ENCODE measurements at places on chromosomes 1 and 21. TPM values are rescaled to one million over a fixed set of nuclear protein-coding genes. Genes with fewer than 3 reads are reported as not detected.

The MAPKAPK2 gene
- polyA plus RNA-seq: 76.2 TPM

The FMO4 gene
- 1.2 TPM for polyA plus RNA-seq

DNA sequence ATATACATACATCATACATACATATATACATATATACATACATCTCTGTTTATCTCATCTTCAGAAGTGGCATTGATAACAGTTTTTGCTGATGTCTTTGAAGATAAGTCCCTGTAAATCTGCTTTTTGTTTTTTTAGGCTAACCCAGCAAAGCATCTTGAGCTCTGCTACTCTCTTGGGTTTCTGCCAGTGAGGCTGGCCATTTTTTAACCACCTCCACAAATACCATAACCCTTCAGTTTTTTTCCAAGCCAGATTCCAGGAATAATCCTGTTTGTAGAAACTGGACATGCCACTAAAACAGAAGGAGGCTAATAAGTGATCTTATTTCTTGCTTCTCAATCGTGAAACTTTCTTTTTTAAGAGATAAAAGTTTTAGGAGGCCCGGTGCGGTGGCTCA, 21.6 kb downstream of the SDHC start:
- peak; percentile 16 for DNase-seq

DNA sequence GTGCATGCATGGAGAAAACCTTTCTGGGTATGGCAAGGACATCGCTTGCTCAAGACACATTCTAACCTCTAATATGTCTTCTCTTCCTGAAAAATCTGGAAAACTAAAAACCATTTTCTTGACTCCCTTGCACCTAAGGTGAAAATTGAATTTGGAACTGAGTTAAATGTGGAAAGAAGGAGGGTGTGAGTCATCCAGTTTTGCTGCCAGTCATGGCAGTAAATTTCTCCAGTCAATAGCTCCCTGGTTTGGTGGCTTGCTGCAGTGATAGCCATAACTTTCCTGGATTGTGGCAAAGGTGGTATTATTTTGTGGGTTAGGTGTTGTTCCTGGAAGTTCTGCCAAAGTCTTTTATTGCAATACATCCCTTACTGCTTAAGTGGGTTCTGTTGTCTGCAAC, 2.5 kb downstream of the ZCCHC17 start:
- DNase-seq: no peak

DNA sequence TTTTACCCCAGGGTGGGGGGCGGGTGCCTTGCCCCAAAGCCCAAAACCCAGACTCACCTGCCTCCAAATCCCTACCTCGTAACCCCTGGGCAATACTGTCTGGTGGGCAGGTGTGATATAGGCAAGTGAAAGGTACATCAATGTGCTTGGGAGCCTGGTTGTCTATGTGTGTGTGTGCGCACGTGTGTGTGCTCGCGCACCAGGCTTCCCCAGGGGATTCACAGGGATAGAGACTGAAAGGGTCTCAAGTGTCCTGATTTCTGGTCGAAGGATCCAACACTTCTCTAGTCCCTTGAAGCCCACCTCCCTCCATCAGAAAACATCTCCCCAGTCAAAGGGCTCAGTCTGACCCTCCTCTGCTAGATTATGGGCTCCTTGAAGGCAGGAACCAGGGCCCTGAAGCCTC, 28.9 kb upstream of the EPB41 start:
- no peak for DNase-seq
